ENCODE measurements at places on chromosomes 4 and X.

DNA sequence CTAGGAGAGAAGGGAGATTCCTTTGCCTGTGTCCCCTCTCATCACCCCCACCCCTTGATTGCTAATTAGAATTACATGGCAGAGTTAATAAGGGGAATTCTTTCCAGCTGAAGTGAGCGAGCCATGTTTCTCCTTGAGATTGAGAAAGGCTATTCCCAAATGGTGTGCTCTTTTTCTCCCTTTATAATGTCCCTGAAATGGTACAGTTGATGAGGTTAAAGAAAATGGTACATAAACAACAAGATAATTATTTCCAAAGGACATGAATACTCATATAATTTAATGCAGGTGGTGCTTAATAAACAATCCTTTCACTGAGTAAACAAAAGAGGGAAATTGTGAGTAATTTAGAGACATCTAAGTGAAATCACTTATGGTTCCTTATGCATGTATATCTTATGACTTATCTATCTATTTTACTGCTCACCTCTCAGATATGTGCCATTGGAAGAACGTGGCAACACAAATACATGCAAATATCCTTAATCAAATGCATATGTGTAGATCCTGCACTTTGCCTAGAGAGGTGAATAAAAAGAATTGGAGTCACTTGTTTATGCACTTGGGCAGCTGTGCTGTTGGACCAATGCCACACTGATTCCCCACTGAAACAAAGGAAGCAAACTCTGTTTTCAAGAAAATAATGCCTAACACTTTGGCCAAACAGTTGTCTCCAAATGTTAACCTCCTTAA lies 106.6 kb upstream of the WDR44 start:
- no peak for DNase-seq

DNA sequence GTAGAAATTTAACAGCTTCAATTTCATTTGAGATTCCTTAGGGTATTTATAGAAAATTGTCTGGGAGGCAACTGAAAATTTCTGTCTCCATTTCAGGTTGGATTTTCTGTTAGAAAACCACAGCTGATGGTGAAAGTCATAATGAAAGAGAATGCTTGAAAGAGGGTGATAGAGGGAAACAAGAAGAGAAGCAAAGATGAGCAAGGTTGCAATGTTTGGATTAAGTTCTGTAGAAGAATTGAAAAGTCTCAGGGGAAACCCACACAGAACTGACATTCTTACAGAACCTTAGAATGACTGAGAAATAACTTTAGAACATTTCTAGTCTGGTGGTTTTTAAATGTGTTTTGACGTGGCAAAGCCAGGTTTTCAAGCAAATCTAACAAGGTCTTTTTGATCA lies 14.7 kb downstream of the GBA3 start:
- no peak for DNase-seq

DNA sequence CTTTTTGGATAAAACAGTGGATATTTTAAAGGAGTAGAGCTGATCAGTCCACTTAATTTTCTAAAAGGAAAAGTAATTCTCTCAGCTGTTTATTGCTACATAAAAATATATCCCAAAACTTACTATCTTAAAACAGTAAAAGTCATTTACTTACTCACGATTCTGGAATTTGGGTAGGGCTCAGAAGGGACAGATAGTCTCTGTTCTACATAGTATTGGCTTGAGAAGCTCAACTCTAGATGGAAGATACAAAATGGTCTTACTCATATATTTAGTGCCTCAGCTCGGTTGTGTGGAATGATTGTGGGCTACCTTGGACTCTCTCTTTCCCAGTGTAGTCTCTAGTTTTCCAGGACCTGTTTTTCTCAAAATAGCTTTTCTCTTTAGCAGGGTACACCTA lies 691.5 kb upstream of the POU3F4 start:
- DNase-seq: no peak

- DNase-seq: no peak
Observed at GRCh38 chr4:3736290-3736689, 29.9 kb upstream of the ADRA2C start.

- no peak for DNase-seq
Observed at GRCh38 chrX:4663085-4663484, 949.6 kb upstream of the PRKX start.

DNA sequence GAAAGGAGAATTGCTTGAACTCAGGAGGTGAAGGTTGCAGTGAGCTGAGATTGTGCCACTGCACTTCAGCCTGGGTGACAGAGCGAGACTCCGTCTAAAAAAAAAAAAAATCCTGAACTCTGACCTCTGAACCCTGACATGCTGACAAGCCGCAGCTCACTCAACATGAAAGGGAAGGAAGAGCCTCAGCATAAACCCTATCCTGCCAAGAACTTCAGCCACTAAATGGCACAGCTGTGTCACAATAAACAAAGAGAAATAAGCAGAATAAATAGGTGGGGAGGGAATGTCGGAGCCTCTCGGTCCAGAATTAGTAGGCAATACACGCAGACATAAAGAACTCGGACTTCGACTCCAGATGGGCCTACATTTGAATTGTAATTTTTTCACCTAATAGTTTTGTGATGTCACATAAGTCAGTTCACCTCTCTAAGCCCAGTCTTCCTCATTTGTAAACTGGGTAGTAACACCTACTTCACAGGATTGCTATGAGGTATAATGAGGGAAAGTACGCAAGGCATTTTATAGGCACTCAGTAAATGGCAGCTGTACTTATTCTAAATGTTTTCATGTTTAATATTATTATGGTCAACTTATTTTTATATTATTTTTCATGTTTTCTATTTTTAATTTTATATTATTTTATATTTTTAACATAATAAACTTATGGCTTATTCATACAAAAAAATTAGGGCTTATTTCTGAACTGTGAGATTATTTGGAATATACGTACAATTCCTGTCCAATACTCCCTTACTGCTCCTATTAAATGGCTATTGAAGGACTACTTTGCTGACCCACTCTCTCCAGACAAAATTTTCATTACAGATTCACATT lies 243.4 kb downstream of the SCFD2 start:
- no peak for DNase-seq

DNA sequence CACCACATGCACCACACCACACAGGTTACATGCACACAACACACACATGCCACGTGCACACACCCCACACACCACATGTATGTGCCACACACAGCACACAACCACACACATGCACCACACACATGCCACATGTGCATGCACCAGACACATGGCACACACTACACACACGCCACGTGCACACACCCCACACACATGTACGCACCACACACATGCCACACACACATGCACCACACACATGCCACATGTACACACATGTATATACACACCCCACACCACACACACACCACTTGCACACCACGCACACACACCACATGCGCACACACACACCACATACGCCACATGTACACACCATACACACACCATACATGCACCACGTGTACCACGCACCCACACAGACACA lies 19.6 kb upstream of the MSANTD1 start:
- DNase-seq: no peak

Measured in erythroblast (primary cell).